ENCODE measurements at places on chromosomes 11 and 22.

DNA sequence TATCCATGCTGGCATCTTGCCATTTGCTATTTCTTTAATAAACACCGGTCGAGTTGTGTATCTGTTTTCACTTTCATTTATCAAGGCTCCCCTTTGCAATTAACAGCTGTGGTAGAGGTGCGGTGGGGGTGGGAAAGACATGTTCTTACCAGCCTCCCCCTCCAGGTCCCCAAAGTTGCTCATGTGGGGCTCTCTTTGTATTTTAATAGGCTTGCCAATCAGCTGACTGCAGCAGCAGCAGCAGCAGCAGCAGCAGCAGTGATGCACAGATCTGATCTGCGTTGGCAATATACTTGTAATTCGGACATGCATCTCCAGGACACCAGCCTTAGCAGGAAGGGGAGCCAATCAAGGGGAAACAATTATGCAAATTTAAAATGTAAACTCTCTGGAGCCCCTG is 40.3 kb upstream of the E2F8 start:
- no peak for DNase-seq

GRCh38 chr11:129720156-129720555 is 95.5 kb upstream of the TMEM45B start:
- no peak for DNase-seq

DNA sequence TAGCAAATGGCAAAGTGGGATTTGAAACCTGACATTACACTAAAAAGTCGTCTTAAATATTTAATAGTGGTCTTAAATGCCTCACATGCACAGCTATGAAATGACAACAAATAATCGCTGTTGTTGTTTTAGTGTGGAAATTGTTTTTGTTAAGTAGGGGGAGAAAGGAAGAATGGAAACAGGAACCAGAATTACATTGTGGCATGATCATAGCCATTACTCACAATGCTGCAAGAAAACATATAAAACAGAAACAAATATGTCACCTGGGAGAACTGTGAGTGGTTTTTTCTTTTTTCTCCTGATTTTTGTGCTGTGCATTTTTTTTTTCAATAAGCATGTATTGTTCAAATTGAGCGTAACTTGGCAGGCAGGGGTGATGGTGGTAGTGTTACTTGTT is 22.9 kb downstream of the FAM76B start:
- DNase-seq: no peak

DNA sequence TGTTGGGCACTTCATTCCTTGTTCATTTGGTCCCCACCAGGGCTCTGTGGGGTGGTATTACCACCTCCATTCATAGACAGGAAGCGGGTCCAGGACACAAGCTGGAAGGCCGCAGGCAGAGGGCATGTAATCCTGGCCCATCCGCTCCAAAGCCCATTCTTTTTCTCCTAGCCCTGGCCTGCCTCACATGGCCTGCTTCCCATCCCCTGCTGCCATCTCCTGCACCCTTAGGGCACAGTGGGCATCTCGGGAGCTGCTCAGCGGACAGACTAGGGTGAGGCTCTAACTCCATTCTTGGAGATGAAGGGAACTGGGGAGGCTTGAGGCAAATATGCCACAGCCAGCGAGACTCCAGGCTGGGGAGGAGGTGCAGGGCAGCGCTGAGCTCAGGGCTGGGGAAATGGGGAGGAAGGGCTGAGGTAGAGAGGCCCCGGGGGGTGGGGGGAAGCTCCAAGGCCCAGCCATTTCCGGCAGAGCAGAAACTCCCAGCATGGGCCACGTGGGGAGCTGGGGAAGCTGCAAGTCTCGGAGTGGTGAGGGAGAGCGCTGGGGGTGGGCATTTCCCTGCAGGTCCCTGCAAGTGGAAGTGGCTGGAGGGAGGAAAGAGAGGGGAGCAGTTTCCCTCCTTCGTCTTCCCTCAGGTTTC is 14.3 kb upstream of the BCL9L start:
- no peak for DNase-seq

GRCh38 chr11:128518493-128519207 is 68.7 kb downstream of the ETS1 start:
- DNase-seq: no peak

- no peak for DNase-seq
Observed at GRCh38 chr11:67634366-67635230, 4.9 kb upstream of the NUDT8 start.

- peak; percentile 28 for DNase-seq
Observed at GRCh38 chr22:38262051-38262795, 10.6 kb downstream of the TMEM184B start.

GRCh38 chr11:119688356-119688755 is 40.6 kb downstream of the NECTIN1 start:
- DNase-seq: no peak

GRCh38 chr11:73563539-73564200 is 34.2 kb downstream of the FAM168A start:
- DNase-seq: no peak

- no peak for DNase-seq
Observed at GRCh38 chr22:30232716-30233218, 13.8 kb downstream of the LIF start.

DNA sequence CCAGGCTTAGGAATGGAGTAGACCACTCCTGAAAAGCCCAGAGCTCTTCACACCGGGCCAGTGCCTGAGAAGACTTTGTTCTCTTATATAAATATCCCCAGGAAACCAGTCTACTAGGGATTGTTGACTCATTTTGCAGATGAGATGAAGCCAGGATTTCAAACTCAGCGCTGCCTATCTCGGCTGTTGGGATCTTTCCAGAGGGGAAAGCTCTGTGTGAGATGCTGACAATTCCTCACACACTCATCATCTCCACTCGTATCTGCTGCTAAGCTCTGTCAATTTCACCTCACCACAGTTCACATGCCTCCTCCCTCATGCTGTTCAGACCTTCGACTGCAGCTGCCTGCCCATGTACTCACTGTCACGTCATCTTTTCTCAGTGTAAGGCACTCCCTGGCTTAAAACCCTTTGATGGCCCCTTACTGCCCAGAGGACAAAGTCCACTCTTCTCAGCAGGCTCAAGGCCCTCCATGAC is 12.5 kb downstream of the USH1C start:
- DNase-seq: no peak

- DNase-seq: no peak
Observed at GRCh38 chr11:61513143-61513765, 4.7 kb downstream of the LRRC10B start.

DNA sequence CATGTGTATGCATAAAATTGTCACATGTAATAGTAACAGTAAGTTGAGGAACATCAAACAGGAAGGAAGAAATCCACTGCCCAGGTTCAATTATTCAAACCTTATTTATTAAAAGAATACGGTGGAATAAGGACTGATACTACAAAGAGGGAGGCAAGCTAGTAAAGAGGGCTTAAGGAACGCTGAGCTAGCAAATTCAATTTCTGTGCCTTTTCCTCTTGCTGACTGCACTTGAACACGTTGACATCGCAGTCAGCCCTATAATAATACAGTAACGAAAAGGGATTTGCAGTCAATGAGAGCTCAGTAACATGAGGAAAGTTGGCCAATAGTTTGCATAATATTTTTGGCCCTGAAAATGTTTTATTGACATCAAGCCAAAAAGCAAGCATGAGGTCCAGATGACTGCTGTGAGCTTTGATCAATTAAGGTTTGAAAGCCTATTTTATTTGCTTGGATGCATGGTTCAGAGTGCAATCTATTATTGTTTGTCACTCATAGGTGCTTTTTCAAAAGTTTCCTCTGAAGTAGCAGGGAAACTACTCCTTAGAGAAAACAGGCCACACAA is 861.8 kb downstream of the LRRC4C start:
- no peak for DNase-seq

DNA sequence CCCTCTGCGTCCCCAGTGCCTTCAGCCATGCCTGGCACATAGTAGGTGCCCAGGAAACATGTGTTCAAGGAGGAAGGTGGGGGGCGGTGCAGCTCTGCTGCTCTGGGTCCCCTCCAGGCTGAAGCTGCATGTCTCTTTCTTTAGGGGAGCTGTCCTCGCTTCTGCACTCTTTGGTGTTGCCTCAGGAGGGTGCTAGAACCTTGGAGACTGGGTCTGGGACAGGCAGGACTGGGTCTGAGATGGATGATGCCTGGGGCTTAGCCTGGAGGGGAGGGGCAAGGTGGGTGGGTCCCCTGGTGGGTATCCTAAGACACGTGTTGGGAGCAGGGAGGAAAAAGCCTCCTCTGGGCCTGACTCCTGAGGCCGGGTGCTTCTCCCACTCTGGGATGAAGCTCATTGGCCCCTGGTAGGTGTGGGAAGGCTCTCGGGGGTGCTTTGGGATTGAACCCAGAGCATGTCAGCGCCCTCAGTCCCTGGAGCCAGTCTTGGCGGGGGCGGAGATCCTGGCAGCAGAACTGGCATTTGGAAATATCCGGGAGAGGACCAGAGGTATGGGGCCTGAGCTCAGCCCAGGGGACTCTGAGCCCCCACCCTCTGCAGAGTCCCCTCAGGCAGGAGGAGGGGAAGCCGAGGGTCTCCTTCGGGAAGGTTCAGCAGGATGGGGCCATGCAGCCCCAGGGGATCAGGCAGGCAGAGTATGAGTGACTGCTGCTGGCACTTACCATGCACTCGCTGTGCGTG is 6.7 kb upstream of the GSTP1 start:
- no peak for DNase-seq

- no peak for DNase-seq
Observed at GRCh38 chr11:113885897-113886296, 10.5 kb upstream of the USP28 start.

DNA sequence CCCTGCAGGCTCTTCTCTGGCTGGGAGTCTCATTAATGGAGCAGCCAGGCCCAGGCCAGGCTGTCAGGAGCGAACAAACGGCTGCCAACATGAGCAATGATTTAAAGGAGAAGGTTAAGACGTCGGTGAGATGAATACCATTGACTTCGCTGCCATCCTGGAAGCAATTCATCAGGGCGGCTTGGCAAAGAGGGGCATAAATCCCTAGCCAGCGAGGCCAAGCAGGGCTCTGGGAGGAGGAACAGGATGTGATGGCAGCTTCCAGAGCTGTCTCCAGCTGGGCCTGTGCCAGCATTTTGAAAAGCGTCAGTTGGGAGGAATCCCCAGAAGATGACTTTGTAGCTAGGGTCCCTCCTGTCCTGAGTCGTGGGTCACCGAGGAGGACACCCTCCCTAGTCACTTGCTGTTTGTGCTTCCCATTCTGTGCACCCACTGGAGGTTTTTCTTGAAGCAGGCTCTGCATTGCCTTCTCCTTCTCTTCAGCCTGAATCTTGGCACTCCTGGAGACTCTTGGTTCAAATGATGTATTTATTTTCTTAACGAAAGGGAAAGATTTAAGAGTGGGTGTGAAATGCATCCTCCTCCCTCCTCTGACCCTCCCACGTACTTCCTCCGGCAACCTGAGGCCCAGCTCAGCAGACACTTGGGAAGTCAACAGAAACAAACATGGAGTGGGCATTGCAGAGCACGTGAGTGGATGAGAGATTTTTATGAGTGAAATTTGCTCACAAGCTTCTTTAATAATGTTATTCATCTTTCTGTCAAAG is 476.3 kb upstream of the CADM1 start:
- DNase-seq: no peak

- no peak for DNase-seq
Observed at GRCh38 chr11:25860677-25861450, 471.1 kb upstream of the ANO3 start.

DNA sequence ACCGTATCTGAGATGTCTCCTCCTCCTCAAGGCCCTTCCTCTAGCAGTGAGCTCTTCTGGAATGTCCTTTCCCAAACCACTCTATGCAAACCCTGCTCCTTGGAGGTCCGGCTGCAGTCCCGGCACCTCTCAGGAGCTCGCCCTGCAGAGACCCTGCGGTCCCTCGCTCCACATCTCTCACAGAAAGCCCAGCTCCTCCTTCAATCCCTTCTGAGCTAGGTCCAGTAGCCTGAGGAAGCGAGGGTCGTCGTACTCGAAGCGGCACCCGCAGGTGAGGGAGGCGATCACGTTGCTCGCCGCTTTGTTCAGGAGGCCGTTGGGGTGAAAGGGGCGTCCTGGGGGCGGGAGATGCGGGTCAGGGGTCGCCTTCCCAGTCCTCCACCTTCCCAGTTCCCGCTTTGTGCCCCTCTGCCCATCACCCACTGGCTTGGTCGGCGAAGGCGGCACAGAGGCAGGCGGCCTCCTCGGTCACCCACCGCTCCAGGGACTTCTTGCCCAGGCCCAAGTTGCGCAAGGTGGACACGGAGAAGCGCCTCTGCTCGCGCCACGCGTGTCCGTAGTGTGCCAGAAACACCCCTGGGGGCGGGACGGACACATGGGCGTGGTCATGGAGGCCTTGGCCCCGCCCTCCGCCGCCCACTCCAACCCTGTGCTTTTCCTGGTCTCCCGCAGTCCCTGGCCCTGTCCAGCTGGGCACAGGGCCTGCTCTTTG is 21.5 kb upstream of the CYP2D6 start:
- no peak for DNase-seq

DNA sequence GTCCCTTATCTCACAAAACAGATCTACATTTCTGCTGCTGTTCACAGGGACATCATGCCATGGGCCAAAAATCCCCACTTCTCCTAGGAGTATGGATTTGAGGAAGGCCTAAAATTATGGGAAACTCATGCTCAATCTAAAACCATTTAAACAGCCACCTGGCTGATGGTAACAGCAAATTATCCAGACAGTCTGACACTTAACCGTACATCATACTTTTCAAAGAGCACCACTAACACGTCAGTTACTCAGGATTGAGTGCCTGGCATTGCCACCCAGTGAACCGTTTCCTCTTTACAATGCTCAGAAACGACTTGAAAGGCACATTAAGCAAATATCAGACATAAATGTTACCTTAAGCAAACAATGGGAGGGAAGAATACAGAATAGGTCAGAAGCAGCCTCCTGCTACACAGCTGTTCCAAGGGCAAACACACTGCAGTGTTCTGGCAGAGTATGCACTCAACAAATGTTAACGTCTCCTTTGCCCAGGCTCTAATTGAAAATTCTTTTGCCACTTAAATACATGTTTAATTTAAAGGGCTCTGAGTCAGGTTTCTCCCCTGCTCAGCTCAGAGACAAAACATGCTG is 18.8 kb upstream of the SLC36A4 start:
- no peak for DNase-seq

DNA sequence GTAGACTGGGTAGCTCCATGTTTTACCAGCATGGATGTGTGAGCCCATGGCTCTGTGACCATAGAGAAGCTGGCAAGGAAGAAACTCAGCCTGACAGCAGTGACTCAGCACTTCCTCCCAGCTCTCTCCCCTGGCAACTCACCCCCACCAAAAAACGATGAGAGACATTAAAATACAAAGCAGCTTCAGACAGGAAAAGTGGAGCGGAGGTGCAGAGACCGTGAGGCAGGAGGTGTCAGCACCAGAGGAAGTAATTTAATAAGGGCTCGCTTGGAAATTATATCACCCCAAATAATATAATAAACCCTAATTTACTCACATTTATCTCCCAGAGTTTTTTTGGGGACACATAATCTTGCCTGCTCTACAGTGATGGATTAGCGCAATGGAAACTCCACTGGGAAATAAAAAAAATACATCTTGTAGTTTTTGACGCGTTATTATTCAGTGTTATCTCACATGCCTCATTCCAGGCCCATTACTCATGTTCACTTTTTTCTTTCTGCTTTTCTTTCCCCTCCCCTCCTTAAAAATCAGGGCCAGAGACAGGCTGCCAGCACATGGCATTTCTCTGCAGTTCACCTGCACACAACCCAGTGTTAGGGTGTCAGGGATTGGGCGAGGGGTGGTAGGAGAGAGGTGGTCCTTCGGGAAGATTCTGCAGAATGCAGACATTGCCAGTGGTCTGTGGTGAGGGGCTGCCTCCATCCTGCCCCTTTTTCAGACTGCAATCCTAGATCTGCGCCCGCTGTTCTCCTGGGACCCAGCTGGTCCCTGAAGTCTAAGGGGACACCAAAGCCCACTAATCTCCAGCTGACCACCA is 170.8 kb downstream of the BUD13 start:
- no peak for DNase-seq

Data from amygdala (tissue), 56 donors.